ENCODE measurements at places on chromosomes 3 and 15. TPM values are rescaled to one million over a fixed set of nuclear protein-coding genes. Genes with fewer than 3 reads are reported as not detected.
A peak's percentile ranks its signal among the peaks of the same experiment; 100 is the strongest.

CACNA2D2 gene
- total RNA-seq = not detected

DNA sequence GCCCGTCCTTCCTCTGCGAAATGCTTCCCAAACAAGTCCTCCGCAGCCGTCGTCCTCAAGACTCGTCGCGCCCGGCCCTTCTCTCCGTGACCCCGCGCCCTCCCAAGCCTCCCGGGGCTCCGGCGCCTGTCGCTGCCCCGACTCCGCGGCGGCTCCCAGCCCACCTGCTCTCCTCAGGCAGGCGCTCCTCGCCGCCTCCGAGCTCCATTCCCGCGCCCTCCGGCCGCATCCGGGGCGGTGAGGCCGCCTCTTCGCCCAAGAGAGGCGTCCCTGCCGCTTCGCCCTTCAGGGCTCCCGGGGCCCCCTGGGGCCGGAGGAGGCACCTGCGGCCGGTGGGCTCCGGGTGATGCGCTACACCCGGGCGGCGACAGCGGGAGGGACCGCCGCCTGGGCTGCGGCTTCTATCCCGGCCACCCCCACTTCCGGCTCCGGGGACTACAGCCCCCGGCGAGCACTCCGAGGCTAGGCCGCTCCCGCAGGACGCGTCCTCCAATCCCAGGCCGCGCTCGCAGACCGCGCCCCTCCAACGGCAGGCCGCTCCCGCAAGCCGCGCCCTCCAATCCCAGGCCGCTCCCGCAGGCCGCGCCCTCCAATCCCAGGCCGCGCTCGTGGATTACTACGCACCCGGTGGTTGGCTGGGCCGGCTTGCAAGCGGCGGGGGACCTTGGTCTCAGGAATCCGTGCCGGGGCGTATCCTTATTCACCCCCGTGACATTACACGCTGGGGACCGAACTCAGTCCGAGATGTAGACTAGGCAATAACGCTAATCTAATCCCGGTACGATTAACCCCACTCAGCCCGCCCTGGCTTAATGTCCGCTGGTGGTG is at the start of gene RUBCN:
Gene RUBCN (minus strand): TSS at position 414 of the 828 bp plus-strand sequence. CDS start 185 bp downstream, at position 229.
- peak; percentile 92 for DNase-seq

DNA sequence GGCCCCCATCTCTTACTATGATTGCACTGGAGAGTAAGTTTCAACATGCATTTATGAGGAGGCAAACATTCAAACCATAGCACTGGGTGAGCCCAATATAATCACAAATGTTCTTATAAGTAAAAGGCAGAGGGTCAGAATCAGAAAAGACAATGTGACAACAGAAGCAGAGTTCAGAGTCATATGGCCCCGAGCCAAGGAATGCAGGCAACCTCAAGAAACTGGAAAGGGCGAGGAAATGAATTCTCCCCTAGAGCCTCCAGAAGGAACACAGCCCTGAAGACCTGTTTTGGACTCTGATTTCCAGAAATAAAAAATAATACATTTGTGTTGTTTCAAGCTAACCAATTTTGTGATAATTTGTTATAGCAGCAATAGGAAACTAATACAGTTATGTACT is 81.3 kb upstream of the ABI3BP start:
- no peak for DNase-seq

DUOXA1 gene
- total RNA-seq = not detected

DNA sequence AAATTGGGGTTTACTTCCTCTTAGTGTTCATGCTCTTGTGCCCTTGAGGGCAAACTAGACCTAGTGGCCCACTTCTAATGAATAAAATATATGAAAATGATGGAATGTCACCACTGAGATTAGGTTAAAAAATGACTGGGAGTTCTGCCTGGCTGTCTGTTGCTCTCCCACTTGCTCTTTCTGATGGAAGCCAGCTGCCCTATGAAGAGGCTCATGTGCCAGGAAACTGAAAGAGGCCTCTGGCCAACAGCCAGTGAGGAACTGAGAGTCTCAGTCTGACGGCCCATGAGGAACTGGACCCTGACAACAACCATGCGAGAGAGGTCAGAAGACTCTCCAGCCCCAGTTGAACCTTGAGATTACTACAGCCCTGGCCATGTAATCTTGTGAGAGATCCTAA is 107.1 kb upstream of the FHIT start:
- no peak for DNase-seq

- DNase-seq = peak; percentile 92
Observed at GRCh38 chr3:31981206-31982181, at the start of the genes OSBPL10 and ZNF860. Gene OSBPL10 (minus strand): TSS chr3:31981262. CDS start chr3:31981179, 83 bp downstream. Gene ZNF860 (plus strand): TSS chr3:31981750. CDS start chr3:31989080, 7,330 bp downstream.

LRRC34 gene
- total RNA-seq = 1.1 TPM

GRCh38 chr3:79016587-79017376 is 751.0 kb downstream of the ROBO1 start:
- DNase-seq = peak; percentile 53

TGM4 gene
- total RNA-seq = under 0.01 TPM

DNA sequence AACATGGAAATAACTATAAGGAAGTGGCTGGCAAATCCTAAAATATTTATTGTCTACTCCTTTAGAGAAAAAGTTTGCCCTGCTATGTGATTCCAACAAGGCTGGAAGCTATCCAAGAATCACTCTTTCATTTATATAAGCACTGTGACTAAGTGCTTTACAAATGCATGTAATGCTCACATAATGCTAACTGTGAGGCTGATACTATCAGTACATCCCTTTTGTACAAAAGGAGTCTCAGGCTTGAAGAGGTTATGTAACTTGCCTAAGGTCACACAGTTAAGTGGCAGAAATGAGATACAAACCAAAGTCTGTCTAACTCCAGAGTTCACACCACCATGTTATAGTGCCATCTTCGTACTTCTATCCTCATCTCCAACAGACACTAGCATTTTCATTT is 17.0 kb downstream of the TOPBP1 start:
- DNase-seq = peak; percentile 93

REC114 gene
- not detected for total RNA-seq

DNA sequence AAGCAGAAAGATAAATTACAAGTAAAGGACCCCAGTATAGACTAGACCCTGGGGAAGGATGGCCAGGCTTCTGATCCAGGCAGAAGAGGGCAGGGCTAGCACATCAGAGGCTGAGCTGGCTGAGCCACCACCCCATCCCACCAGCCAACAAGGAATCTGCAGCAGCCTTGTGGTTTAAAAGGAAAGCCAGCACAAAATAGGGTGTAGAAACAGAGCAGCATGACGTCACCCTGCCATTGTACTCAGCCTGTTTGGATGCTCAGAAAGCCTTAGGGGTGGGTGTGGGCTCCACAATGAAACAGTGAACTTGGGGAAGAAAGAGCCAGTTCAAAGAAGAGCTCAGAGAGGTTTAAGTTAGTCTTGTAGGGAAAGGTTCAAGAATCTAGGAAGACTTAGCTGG is 28.2 kb downstream of the DUOX1 start:
- peak; percentile 81 for DNase-seq

- DNase-seq = no peak
Observed at GRCh38 chr3:74605437-74605836, 9.0 kb downstream of the CNTN3 start.

DNA sequence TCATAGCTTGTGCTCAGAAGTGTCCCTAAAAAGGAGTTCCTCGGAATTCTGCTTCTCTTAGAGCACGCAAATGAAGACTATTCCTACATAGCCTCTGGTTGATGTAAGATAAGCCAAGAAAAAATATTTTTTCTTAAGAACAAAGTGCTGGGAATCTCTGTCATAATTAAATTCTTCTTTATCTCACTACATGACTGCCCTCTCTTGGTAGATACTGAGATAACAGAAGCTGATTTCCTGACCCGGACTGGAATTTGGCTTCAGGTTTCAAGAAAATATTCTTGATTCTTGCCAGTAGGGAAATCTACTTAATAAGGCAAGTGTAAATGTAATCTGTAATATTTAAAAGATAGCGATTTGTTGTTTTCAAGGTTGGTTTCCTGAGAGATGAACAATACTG is 31.3 kb upstream of the SETMAR start:
- peak; percentile 38 for DNase-seq

GRCh38 chr15:93942269-93942694 is 289.1 kb upstream of the MCTP2 start:
- no peak for DNase-seq

- no peak for DNase-seq
Observed at GRCh38 chr3:8651418-8652323, 7.1 kb upstream of the SSUH2 start.

DNA sequence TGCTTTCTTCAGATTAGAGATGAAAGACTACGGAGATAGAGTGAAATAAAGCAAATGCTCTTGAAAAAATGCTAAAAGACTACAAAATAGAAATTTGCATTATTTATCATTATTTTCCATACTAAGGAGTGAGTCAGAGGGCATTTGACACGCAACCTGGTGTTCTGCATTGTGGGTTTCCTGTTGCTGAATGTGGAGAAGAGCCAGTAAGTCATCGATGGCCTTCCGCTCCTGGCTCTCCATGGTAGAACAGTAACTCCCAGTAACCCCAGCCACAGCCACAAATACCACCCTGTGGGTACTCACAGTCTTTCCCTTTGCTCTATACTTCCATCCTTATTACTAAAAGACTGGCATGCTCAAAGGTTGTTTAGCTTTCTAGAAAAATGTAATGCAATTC is 61.5 kb downstream of the CGGBP1 start:
- no peak for DNase-seq

PIERCE2 gene
- total RNA-seq = 0.36 TPM

CAPN3 gene
- total RNA-seq = under 0.01 TPM

MYL3 gene
- not detected for total RNA-seq

GRCh38 chr3:101189176-101189575 is 131.2 kb downstream of the IMPG2 start:
- no peak for DNase-seq

GRCh38 chr3:69008980-69009379 is 4.5 kb downstream of the EOGT start:
- DNase-seq = no peak

PDZRN3 gene
- total RNA-seq = 17.0 TPM

DNA sequence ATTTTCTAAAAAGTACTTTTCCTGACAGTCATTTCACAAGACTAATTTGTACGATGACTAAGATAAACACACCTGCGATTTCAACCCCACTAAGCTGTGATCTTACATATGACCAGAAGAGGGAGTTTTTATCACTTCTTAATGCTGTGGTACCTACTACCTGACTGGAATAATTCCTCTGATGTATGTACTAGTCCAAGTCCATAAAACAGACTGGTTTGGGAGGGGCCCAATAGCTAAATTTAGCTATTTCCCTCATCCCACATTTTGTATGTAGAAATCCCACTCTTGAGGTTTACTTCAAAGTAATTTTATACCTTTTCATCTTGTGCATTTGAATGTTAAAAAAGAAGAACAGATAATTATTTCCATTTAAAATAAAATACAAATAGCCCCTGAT is 49.7 kb upstream of the SCAANT1 start:
- peak; percentile 68 for DNase-seq

DNA sequence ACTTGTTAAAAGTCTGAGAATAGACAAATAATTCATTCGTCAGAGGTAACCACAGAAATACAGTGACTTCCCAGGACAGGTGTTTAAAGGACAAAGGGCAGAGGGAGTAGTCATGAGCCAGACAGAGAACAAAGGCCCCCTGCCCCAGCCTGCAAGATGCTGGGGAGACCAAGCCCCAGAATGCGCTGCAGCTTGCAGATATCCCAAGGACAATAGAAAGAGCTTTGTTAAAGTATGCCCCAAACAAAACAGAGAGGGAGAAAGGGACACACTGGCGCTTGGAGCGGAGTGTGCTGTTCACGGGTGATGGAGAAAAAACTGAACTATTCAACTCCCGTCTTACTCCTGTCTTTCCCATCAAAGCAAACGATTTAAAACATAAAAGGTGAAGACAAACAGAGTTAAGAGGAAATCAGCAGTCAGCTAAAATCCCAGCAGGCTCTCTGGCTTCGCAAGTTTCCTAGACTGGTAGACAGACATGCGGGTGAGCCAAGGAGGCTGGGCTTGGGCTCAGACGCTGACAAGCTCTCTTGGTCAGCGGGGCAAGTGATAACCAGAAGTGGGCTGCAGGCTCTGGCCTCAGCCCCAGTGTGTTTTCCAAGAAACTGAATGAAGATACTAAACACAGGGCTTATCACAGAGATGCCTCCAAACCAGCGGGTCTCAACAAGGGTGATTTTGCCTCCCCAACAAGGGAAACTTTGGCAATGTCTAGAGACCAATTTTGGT is 130.1 kb downstream of the UACA start:
- no peak for DNase-seq

GRCh38 chr3:114217266-114217665 is 20.1 kb downstream of the ZNF80 start:
- DNase-seq = no peak
